ENCODE measurements at places on chromosomes 1 and 21.
A peak's percentile ranks its signal among the peaks of the same experiment; 100 is the strongest.

GRCh38 chr1:226953175-226953800, 13.2 kb downstream of the COQ8A start:
- no peak for DNase-seq

- no peak for DNase-seq
These were observed 14.3 kb upstream of the SEC16B start for GRCh38 chr1:177984136-177984525.

GRCh38 chr1:207284209-207284897, 37.1 kb upstream of the CD55 start:
- no peak for DNase-seq

DNA sequence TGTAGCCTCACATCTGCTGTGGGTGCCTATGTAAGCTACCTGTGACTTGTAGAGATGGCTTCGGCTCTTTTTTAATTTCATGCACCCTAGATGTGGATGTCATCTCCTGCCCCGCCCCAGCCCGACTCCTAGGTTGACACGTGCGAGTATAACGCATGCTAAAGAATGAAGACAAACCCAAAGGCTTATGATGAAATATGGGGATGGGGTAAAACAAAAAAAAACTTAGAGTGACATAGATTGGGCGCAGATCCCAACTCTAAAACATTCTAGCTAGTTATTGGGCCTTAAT, 613 bp upstream of the ERO1B start:
- DNase-seq: no peak

DNA sequence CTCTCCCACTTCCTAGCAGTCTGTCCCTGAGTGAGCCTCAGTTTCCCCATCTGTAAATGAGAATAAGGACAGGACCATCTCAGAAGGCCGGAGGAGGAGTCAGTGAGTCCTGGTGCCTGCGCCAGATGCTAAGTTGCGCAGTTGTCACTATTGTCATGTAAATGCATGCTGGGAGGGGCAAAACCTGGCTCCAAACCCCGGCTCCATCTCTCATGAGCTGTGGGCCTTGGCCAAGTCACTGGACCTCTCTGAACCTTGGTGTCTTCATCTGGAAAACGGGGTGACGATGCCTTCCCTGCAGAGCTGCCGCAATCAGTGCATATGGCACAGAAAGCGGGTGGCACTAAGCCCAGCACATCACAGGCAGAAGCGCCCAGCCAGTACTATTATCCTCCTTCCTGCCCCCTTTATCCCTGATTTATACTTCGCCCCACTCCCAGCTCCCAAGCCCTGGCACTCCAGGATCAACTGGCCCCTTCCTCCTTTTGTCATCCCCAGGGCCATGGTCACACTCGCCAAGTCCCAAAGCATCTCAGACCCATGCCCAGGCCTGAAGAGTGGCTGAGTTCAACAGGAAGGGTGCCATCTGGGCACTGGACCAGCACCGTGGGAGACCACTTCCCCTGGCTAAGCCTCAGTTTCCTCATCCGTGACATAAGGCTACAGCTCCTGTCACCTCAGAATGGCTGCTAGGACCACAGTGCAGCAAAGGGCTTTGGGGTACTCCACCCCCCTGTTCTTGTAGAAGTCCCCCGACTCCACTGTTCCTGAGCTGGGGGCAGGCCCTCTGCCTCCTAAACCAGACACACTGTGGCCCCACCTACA, 4.3 kb upstream of the PLEKHG5 start:
- DNase-seq: no peak

DNA sequence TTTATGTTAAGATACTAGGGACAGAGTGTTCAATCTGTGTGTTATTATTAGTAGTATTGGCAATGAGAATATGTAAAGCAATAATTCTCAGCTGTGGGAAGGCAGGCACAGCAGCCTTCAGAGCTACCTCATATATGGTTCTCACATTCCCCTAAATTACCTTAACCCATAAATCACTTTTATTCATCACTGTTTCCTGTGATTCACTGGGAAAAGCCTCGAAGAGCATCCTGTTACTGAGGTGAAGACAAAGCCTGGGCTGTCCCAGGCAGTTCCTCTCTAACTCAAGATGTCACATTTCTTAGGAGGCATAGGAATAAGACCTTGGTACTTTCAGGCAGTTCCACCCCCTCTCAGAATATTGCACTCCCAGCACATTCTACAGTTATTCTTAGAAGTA, 965.7 kb downstream of the NCAM2 start:
- DNase-seq: no peak

GRCh38 chr1:225700889-225701465, 48.1 kb upstream of the ENAH start:
- no peak for DNase-seq

DNA sequence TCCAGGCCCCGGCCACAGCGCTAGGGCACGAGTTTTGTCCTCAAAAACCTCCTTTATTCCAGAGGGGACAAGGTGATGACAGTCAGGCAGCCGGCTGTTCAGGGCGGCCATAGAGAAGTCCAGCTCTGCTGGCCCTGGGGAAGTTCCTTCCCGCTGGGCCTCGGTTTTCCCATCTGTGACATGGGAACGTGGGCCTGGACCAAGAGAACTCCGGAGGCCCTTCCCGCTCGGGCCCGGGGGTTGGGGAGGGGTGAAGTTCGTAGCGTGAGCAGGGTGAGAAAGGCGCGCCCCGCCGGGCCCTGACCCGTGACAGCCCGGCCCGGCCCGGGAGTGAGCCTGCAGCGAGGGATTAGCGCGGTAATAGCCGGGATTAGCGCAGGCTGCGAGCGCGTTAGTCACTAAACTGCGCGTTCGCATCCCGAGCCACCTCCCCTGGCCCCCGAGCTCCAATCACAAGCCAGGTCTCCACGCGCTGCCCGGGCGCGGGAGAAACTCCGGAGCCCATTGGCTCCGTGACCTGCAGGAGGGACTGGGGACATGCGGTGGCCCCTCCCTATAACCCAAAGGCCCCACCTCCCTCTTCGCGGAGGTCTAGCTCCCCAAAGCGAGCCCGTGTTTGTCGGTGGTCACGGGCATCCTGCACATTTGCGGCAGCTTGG, 29.8 kb upstream of the PADI2 start:
- DNase-seq: no peak

DNA sequence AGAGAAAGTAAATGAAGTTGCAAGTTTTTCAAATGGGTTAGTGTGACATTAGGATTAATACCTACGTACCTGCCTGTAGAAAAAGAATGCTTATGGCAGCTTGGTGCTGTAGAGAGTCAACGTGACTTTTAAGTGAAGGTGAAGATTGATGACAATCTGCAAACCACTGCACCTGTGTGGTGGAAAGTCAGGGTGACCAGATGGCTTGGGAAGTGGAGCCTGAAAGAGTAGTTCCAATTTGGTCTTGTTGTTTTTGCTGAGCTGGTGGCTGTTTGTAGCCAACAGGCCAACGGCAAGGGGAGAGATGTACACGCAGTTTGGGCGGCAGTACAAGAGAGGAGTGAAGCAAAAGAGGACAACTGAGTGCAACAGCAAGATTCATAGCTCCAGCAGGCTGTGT, 78.1 kb upstream of the JAK1 start:
- no peak for DNase-seq

DNA sequence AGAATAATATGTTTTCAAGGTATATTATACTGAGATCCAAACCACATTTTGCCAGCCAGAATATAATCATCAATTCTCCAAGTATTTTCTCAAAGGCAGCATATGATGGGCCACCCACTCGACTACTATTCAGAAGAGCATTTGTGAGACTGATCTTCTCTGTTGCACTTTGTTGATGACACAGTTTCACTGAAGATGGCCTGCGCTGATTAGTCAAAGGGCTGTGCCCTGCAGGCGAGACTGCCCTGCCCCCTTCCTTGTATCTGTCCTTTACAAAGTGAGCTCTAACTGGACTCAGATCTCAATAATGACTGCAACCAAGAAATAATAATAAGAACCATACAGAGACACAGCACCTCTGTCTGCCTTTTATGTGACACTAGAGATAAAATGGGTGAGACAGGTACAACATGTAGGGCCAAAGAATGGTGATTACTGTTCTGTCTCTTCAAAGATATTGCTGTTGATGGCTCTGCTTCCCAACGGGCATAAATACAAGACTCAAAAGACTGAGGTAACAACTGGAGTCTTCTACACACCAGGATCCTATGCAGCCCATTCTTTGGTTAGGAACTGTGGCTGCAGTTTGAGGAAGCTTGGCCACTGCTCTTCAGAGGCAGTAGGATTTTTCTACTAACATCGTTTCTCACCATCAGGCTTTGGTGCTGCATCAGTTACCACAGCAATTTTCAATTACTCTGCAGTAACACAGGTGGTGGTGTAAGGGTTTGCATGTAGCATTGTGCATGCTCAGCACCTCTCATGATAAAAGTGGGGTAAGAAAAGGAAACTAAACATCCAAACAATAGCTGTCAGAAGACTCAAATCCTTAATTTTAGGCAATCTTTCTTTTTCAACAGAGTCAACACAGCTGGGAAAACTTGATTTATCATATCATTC, 481.1 kb downstream of the PTBP2 start:
- no peak for DNase-seq

- no peak for DNase-seq
These were observed 82.2 kb downstream of the FAM78B start for GRCh38 chr1:166084613-166085012.

GRCh38 chr21:33657124-33657820, 15.0 kb downstream of the ITSN1 start:
- no peak for DNase-seq

- no peak for DNase-seq
These were observed 42.1 kb downstream of the CAMSAP2 start for GRCh38 chr1:200780545-200781369.

GRCh38 chr1:175548774-175549173, 194.6 kb downstream of the TNR start:
- peak; percentile 68 for DNase-seq

GRCh38 chr1:93629101-93630059, 52.3 kb downstream of the BCAR3 start:
- DNase-seq: no peak

- DNase-seq: no peak
These were observed 702.8 kb downstream of the PTPRU start for GRCh38 chr1:29939079-29939478.

DNA sequence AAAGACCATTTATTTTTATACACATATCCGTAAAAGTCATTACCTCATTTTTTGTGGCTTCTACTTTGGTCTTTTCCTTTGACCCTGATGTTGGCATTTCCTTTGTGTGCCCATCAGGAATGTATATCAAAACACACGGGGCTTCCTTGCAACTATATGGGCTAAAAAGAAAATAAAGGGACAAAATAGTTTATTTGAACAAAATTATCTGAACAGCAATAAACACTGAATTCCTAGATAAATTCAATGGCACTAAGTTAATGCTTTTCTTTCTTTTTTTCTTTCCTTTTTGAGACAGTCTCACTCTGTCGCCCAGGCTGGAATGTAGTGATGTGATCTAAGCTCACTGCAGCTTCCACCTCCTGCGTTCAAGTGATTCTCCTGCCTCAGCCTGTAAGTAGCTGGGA, 45.2 kb downstream of the EPRS1 start:
- DNase-seq: peak; percentile 18

- DNase-seq: no peak
These were observed 5.4 kb upstream of the HES5 start for GRCh38 chr1:2535455-2535854.

DNA sequence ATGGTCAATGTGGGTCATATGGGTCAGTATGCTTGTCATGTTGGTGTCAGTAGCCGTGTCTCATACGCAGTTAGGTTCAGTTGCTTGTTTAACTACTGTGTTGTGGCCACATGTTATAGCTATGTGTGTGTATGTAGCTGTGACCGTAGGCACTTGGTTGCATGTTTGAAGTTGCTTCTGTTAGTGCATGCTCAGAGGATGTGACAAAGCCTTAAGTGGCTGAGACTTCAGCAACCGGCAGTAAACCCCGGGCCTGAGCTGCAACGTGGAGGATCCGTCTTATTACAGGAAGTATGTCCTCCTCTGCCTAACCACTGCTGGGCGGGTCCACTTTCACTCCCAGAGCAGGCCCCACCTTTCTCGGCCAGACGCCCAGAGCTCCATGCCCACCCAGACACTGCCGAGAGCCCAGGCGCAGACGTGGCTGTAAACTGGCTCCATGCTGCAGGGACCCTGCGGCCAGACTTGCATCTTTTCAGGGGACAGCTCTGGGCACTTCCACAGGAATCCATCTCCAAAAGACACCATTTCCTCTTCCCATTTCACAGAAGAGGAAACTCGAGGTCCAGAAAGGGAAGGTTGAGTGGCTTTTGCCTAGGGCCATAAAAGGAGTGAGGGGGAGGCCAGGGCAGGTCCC, 2.2 kb downstream of the TCEA3 start:
- no peak for DNase-seq

DNA sequence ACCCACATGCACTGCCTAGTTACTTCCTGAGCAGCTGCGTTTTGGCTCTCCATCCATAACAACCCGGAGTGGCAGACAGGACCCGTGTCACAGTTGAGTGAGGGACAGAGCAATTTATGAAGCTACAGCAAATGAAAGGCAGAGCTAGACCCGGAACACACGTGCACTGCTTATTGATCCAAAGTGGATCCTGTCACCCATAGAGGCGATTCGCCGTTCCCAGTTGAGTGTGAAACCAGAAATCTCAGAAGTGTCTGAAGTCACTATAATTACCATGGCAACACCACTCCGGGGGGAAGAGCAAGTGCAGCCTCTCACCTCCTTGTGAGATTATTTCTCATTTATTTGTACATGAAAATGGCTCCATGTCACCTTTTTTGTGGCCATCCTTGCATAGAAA, 365.2 kb downstream of the DSCAM start:
- no peak for DNase-seq

GRCh38 chr1:66930823-66931174, 6.0 kb downstream of the MIER1 start:
- no peak for DNase-seq

DNA sequence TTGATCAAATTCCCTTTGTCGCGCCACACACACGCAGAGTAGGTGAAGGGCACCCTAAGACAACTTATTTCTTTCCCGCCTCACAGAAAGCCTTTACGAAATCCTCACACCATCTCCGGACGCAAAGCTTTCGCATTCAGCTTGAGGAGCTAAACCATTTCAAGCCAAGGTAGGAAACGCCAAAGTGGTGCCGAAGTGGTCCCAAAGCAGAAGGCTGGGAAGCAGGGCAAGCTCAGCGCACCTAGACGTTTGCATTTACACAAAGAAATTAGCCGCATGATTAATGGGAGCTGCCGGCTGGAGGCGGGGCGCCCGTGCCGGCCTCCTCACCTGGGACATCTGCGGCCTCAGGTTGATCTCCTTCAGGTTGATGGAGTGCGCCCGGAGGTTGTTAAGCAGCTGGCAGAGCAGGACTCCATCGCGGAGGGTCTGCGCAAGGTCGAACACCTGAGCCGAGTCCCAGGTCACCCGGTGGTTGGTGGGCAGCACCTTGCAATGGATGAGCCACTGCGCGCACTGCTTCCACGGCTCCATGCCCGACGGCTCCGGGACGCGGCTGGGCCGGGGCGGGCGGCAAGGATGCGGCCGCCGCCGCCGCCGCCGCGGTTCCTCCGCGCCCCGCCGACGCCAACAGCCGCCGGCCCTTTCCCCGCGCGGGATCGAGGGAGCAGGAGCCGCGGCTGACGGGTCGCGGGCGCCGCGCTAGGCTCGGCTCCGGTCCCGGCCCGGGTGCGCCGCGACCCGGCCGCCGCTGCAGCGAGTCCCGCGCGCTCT, 457 bp downstream of the VAV3 start:
- DNase-seq: no peak

DNA sequence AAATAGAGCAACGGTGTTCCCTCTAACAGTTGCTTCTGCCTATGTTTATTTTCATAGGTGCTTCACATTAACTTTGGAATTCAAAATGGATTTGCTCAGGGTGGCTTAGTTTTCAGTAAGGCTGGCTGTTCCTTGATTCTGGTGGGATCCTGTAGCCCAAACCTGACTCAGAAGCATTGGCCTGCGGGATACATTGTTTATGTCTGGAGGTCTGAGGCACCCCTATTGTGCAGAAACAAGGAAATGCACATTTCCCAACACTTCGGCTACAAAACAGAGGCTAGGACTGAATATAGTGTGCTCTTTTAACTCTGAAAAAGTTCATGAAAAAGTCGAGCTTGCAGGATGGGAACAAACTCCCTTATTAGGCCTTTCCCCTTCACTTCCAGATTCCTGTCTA, 133.8 kb upstream of the F3 start:
- DNase-seq: no peak
